Right ventricle myocardium inferior (tissue), 1 donor: ENCODE measurements at places on chromosomes 1 and 21. TPM values are rescaled to one million over a fixed set of nuclear protein-coding genes. Genes with fewer than 3 reads are reported as not detected.

Gene ST6GALNAC5
- 0.46 TPM for total RNA-seq

- DNase-seq = no peak
Measured at GRCh38 chr1:81477710-81478109, 323.0 kb upstream of the ADGRL2 start.

- DNase-seq = no peak
Measured at GRCh38 chr21:43957611-43958362, 54.3 kb upstream of the TRAPPC10 start.

DNA sequence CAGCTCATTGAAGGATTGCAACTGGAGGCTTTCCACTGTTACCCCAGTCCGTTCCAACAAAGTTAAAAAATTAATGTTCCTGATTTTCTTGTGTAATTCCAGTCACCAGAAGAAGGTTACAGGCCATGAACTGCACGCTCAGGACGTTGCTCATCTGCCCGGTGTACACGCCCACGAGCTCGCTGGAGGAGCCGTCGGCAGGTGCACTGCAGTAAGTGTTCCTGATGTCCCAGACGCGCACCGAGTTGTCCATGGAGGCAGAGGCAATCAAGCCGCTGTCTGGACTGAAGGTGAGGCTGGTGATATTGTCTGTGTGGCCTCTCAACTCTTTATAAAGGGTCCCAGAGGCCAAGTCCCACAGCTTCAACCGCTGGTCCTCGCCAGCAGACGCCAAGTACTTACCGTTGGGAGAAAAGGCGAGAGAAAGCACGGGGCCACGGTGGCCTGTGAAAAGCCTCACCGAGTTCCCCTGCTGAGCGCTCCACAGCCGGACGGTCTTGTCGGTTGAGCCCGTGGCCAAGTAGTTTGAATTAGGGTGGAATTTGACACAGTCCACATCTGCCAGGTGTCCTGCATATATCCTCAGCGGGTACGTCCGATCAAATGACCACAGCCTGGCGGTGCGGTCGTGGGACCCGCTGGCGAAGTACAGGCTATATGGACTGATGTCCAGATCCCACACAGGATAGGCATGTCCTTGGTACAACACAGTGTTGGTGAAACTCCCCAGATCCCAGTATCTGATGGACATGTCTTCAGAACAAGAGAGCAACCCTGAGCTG, 31.5 kb downstream of the TAF5L start:
- no peak for DNase-seq

Gene TBX19
- 0.43 TPM for total RNA-seq

DNA sequence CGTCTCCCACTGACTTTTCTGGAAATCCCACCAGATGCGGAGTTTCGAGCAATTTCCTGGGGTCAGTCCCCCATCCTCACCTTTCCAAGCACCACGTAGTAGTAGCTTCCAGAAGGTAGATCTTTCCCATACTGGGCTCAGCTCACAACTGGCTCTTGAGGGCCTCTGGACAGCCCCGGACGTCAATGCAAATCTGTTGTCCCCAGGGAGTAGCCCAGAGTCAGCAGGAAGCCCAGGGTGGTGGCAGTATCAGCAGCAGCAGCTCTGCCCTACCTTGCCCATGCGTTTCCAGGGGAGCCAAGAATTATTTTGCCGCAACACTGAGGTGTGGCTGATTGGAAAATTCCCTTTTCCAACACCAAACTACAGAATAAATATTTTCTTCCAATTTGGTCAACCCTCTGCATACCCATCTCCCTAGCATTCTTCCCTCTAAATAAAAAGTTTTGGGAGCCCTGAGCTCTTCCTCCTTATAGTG, 70.3 kb downstream of the CD46 start:
- no peak for DNase-seq

DNA sequence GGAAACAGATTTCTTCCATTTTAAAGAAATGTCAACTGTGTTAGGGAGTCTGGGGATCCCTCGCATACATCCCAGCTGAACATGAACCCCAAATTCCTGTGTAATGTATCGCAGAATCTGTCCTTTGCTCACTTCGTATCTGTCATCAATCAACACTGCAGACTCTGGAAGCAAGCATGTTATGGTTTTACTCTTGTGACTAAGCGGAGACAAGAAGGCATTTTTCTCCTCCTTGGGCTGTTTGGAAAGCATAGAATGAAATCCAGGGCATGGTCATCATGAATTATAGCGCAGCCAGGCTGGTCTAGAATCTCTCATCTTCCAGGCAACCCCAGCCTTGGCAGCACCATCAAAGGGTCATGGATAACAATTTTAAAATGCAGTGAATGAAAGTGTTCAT, 290.2 kb downstream of the KIF26B start:
- DNase-seq = no peak

DNA sequence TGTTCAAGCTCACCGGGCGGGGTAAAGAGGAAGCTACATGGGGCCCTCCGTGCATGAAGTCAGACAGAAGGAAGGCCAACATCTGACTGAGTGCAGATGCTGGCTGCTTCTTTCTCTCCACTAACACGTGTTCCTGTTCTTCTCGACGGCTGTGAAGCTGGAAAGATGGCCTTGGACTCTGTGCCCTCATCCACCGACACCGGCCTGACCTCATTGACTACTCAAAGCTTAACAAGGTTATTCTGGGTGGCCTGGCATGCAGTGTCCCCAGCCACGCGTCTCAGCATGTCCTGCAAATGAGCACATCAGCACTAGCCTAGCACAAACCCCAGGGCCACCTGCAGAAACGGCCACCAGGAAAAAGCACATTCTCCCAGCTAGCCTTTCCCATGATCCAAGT, 41.2 kb downstream of the ACTN2 start:
- DNase-seq = no peak
